ENCODE measurements at places on chromosomes 1 and 21.

DNA sequence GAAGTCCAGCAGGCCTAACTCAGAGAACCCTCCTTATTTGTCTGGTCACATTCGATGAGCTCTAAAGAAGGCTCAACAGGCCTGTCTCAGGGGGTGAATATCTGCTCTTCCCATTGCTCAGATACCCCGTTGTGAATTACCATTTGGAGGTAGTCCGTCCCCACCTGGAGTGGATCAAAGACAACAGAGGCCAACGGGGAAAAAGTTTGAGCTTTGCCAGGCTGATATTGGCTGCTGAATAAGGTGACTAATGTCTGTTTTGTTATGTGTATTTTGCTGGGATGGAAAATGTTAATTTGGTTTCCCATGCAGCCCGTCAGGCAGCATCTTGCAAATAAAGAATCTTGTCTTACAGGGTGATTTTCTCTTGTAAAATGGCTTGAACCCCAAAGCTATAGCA, 69.2 kb upstream of the EPS8L3 start:
- DNase-seq = no peak

DNA sequence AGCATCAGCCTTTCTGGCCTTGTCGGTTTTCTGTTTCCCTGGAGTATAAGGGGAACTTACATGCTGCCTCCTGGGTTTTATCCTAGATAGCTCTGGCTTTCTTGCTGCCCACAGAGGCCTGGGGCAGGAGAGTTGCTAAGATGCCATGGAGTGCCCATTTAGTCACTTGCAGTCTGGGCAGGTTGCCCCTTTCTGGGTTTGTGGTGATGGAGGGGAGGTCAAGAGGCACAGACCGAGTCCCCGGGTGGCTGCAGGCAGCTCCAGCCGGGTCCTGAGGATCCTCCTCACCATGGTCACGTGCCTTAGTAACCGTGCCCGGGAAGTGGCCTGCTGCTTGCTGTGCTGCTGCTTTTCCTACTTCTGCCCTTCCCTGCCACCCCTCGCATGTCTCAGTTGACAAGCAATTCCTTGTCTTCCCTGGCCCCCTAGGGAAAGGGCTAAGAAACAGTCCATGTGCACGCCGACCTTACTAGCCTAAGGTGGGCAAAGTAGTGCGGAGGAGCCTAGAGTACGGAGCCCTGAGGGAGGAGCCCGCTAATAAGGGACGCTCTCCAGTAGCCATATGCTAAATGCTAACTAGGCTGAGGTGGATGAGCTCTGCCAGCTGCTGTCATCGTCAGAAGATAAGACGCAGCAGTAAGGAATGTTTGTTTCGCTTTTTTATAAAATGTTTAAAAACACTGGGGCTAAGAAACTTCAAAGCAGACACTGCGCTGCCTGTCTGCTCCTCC, 34.8 kb downstream of the CLCA1 start:
- DNase-seq = no peak

GRCh38 chr1:86788300-86789206, 84.2 kb downstream of the SH3GLB1 start:
- DNase-seq = no peak

GRCh38 chr1:2304921-2305681, 77.0 kb downstream of the SKI start:
- no peak for DNase-seq

GRCh38 chr1:167499664-167500101, 18.6 kb downstream of the CD247 start:
- no peak for DNase-seq

GRCh38 chr1:94876362-94876761, 50.5 kb downstream of the CNN3 start:
- DNase-seq = no peak

GRCh38 chr21:44010429-44010828, 1.7 kb upstream of the TRAPPC10 start:
- DNase-seq = no peak

GRCh38 chr1:2341706-2342383, 49.5 kb downstream of the MORN1 start:
- DNase-seq = no peak

GRCh38 chr1:6028042-6028850, 17.4 kb upstream of the KCNAB2 start:
- DNase-seq = no peak

DNA sequence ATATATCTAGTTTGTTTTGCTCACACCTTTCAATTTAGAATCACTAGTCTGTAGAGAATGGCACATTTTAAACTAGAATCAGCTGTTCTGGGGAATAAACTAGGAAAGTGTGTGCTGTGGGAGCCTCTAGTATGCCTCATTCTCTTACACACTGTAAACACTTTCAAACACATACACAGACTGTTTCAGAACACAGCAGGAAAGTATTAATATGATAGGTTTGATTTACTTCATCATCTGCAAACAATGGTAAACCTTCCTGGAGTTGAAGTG, 67.1 kb upstream of the ABCG1 start:
- no peak for DNase-seq

DNA sequence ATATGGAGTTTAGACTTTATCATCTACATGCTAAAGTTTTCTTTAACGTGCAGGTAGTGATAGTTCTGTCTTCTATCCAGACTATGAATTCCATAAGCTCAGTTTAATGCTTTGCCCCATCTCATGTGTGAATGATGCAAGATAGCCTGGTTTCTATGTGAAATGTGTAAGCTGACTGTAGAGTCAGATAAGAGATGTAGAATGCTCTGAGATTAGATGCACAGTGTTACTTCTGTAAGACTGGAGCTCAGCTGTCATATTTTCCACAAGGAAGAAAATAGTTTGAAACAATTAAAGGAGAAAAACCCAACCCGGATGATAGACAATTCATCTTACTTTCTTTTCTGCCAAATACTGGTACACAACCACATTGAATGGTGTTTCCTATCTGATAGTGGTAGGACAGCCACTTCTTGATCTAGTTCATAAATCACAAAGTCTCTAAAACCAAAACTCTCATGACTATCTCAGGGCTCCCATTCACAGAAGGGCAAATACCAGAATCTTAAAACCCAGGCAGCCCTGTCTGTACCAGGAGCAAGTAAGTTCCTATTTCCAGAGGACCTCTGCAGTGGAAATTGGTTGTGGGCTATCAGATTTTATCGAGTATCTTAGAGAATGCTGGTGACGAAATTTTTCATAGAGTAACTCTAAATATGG, 50.6 kb downstream of the TBX15 start:
- no peak for DNase-seq

DNA sequence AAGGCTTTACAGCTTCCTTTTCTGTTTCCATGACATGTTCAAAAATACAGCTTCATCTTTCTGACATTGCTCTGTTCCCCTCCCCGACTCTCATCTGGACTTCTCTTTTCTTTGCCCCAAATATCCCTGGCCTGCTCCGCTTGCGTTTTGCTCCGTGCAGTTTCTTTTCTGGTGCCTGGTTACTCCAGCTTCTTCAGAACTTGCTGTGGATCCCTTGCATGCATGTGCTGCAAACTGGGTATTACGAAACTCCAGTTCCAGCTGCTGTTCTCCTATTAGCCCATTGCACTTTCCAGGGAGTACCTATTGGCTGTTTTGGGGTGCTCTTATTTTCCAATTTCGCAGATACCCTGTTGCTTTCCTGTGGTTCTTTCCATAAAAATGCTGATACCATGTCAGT, 9.9 kb upstream of the NDC1 start:
- no peak for DNase-seq

DNA sequence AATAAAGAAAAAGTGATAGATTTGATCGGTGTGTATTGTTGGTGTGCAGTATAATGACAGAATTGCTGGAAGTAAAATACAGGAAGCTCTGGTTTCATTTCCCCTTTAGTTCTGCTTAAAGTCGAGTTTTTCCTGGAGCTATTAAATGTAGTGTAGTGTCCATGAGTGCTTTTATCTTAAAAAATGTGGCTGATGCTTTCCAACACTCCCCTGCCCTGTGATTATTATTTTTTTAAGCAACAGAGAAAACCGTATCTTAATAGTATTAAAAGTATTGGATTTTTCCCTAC, 1.1 kb downstream of the LGALS8 start:
- DNase-seq = no peak

DNA sequence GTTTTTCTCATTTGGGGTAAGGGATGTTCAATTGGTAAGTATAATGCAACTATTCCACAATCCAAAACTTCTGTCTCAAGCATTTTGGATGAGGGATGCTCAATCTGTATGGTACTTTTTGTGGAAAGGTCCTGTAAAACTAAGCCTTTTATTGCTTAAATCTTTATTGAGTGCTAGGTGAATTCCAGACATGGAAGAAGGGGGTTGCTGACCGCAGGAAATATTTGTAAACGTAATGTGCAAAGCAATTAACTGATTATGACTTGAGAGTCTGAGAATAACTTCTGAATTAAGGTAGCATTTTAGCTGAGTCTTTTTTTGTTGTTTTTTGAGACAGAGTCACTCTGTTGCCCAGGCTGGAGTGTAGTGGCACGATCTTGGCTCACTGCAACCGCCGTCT, 3.1 kb downstream of the AKIRIN1 start:
- no peak for DNase-seq

GRCh38 chr1:3380469-3380868, 74.0 kb upstream of the ARHGEF16 start:
- DNase-seq = no peak

- DNase-seq = no peak
These were observed 5.2 kb downstream of the FOXD3 start for GRCh38 chr1:63327417-63328054.

DNA sequence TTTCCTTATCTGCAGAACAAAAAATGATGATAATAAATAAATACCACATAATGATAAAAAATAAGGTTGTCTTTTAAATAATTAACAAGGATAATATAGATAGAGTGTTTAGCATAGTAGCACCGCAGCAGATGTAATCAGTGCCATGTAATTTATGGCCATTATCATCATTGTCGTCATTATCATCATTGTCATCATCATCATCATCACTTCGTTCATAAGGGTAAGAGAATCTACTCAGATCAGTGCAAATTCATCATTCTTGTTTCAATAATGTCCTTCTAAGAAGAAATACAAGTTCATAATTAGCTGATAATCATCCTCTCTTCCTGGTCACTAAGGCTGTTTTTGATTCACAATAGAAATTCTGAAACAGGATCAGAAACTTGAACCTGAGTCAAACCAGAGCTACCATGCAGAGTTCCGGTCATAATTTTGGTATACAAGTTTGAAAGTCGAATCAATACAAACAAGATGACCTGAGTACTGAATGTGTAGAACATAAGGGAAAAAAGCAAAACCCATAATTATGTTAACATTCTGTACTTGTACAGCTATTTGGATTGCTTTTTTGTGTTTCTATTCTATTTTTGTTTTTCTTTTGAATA, 172.0 kb downstream of the LRRC40 start:
- no peak for DNase-seq

GRCh38 chr1:182054698-182055326, 6.7 kb downstream of the ZNF648 start:
- DNase-seq = no peak

Measured in NCI-H1436 treated with DMSO at 0.1 percent for 48 hours (cell line).